ENCODE measurements at places on chromosomes 2 and 18.

DNA sequence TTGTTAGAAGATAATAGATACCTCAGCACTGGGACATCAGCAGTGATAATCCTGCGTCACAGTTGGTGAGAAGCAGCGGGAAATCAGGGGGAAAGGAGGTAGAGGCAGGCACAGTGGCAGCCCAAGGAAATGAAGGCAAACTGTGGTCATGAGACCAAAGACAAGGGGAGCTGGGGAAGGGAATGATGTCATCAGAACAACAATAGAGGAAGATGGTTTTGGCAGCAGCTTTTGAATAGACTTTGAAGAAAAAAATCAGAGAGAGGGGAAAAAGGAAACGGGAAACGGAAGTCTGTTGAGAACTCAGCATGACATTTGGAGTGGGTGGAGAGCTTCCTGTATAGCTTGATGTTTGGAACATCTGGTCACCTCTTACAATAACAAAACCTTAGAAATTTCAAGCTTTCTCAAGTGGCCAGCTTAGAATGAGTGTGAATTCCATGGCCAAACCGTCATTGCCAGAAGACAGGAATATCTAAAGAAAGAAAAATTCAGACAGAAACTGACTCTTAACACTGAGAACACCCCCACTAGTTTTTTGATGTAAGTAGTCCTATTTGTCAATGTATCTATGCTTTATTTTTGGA lies 18.4 kb upstream of the YES1 start:
- peak; percentile 46 for DNase-seq

DNA sequence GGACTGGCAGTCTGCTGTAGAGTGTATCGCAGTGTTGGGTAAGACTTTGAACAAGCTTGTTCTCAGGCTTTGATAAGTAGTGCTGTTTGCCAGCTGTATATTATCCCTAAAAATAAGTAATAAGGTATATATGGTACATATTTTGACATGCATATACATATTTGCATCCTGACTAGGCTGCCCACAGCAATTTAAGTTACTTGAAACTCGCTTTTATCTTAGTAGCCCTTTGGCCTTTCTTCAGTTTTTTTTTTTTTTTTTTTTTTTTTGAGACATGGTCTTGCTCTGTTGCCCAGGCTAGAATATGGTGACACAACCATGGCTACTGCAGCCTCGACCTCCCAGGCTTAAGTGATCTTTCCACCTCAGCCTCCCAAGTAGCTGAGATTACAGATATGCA lies 18.2 kb downstream of the MSH6 start:
- DNase-seq, result no peak

- DNase-seq, result peak; percentile 88
Observed at GRCh38 chr2:12819103-12819475, 102.4 kb downstream of the TRIB2 start.

- DNase-seq, result no peak
Observed at GRCh38 chr2:132400901-132401240, 15.7 kb upstream of the GPR39 start.

GRCh38 chr2:65545837-65546805 lies 113.7 kb upstream of the SPRED2 start:
- peak; percentile 89 for DNase-seq

GRCh38 chr2:142872882-142873724 lies 4.4 kb upstream of the KYNU start:
- DNase-seq, result peak; percentile 68

DNA sequence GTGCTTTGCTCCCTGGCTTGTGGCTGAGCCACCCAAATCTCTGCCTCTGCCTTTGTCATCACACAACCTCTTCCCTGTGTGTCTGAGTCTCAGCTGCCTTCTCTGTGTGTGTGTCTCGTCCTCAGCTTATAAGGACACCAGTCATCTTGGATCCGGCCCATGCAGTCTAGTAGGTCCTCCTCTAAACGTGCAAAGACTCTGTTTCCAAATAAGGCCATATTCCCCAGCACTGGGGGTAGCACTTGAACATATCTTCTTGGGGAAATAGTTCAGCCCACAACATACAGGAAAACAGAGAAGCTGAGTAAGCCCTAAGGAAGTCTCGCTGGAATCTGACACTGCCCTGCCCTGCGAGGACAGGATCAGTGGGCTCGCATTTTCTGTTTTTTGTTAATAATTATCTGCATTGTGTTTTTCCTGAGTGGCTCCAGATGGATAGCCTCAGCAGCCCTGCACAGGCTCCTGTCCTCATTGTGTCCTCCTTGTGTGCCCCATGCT lies 42.1 kb downstream of the MTCL1 start:
- peak; percentile 95 for DNase-seq

DNA sequence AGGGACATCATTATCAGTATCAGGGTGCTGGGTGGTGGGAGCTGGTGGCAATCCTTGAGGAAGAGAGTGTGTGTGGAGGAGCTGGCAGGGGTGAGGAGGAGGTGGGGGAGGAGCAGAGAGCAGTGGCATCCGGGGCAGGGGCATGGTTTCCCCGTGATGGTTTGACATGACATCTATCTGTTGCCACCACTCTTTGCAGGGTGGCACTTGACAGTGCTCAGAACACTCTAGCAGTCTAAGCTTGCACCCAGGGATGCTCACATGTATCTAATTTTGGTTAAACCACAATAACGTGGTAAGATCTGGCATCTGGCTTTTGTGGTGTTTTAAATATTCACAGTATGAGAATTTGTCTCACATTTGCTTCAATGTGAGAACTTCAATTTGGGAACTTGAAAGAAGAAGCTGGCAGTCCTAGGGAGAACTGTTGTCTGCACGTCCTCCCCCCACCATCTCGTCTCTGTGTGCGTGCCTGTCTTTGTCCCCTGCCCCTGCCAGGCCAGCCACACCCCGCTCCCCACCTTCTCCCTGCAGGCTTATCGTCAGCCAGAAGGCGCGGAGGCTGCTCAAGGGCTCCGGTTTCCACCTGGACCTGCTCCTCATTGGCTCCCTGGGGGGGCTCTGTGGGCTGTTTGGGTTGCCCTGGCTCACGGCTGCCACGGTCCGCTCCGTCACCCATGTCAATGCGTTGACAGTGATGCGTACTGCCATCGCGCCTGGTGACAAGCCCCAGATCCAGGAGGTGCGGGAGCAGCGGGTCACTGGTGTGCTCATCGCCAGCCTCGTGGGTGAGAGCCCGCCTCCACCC lies 11.7 kb downstream of the SLC4A3 start:
- DNase-seq, result no peak

- no peak for DNase-seq
Observed at GRCh38 chr2:124953921-124954320, 928.8 kb downstream of the CNTNAP5 start.

GRCh38 chr18:58013241-58014211 lies 30.5 kb upstream of the NEDD4L start:
- DNase-seq, result peak; percentile 51

GRCh38 chr2:83959266-83959665 lies 499.8 kb downstream of the SUCLG1 start:
- DNase-seq, result peak; percentile 7

GRCh38 chr2:158997037-158997790 lies 28.8 kb downstream of the TANC1 start:
- no peak for DNase-seq

DNA sequence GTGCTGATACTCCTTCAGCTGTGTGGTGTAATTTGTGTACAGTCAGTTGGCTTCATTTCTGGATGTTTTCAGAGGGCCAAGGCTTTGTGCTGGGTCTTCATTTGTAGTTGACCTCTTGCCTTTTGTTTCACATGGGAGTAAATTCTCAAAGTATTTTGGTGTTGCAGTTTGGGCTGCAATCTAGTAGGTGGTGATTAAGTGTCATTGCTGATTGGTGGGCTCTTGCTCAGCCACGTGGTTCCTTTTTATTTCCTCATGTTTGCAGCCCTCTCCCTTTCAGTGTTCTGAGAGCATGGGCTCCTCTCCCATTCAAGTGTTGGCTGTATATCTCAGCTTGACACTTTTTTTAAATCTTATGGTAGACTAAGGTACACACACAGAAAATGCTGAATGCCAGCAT lies 96.8 kb downstream of the SNTG2 start:
- DNase-seq, result peak; percentile 24

DNA sequence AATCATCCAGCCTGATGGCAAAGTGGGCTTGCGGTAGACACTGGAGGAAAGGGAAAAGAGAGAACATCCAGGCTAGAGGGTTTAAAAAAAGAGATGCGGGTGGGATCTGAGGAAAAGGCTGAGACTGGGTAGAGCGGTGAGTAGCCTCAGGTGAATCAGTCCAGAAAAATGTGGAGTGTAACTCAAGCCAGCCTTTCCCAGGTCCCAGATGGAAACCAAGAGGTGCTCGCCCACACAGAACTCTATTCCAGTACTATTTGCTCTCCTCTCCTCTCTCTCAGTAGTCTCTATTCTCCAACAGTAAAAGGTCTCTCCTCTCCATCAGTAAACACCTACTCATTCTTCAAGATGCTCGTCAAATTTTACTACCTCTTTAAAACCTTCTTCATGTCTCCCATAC lies 38.3 kb upstream of the NRP2 start:
- DNase-seq, result peak; percentile 28

GRCh38 chr18:49230326-49230725 lies 230.1 kb downstream of the DYM start:
- no peak for DNase-seq

- DNase-seq, result no peak
Observed at GRCh38 chr2:50863218-50863617, 168.7 kb downstream of the NRXN1 start.

GRCh38 chr2:239058766-239059165 lies 210.9 kb downstream of the TWIST2 start:
- no peak for DNase-seq

- DNase-seq, result peak; percentile 99
Observed at GRCh38 chr18:58605027-58606020, 23.6 kb downstream of the ALPK2 start.

DNA sequence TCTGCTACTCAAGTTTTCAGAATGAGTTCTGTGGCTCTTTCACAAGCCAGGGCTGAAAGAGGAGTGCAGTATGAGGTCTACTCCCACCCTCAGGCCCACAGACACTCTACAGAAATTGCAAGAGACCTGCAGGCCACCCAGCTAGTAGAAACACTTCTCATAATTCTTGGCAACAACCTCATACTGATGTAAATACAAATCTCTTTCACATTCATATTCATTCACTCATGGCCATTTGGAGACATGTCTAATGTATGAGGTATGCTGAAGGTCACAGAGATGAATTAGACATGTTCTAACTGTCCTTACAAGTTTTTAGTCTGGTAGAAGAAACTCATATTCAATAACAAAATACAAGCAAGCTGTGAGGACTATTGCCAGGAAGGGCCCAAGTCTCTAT lies 83.8 kb upstream of the KLHL29 start:
- DNase-seq, result no peak

DNA sequence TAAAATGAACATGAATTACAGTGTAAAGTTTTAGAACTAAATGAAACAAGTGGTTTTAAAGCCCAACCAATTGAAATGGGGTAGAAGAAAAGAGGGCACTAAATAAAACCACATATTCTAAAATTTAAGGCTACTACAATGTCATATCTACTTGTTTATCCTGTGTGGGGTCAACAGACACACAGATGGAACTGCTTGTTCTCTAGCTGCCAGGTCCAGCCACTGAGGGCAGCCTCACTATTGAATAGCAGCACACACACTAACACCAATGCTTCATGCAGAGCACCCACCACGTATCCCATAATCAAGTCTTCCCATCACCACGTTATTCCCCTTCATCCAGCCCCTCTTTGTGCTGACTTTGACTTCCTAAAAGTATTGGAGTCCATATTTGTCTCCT lies 88.1 kb downstream of the SPIRE1 start:
- no peak for DNase-seq

GRCh38 chr18:13640266-13640860 lies 86.0 kb downstream of the FAM210A start:
- DNase-seq, result no peak

DNA sequence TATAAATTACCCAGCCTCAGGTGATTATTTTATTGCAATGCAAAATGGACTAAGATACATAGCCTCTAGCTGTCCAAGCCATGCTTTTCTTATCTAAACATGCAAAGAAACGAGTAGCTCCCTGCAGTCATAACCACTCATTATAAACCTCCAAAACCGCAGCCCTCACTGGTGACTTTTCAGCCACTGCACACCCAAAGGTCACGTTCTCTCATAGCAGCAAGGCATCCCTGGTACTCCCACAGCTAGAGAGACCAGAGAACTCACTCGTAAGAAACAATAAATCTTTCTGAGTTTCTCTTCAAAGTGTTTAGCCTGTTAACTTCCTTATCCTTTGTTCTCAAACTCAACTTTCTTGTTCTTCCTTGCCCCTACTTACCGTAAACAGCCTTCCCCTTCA lies 28.5 kb upstream of the RALBP1 start:
- DNase-seq, result no peak

DNA sequence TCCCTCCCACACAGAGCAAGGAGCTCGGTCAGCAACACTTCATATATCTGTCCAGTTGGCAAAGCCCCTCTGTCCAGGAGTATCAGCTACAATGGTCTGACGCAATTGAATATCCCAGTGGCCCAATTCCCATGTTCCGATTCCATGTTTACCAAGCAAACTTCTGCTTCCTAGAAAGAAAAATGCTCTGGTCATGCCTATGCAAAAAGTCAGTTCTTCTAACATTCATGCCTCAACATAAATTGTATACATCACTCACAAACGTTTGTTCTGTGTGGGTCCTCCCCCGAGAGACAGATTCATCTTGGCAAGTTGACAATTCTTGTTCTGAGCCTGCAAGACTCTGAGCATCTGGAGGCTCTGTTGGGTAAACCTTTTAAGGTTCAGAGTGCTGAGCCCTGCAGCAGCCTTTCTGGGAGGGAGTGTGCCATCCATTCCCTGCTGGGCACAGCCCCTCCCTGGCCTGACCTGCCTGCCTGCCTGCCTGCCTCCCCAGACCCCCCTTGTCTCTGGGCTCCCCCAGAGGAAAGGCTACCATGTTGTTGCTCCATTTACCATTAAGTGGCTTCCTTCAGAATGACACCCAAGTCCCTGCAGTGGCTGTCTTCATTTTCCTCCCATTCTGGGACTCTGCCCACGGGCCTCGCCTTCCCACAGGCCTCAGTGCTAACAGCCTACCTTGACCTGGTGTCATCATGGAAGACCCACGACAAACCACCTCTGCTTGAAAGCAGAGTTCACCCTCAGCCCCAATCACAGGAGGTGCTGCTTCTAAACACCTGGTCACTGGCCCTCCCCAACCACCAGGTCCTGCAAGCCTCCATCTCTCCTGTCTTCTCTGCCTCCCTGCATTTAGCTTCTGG lies 37.6 kb upstream of the TAF1B start:
- DNase-seq, result no peak

GRCh38 chr2:14123436-14124103 lies 508.9 kb upstream of the LRATD1 start:
- DNase-seq, result no peak
